Liver (tissue), 10 donors: ENCODE measurements at places on chromosomes 3 and 15.
A peak's percentile ranks its signal among the peaks of the same experiment; 100 is the strongest.

- no peak for DNase-seq
These were observed 519.1 kb downstream of the FOXP1 start for GRCh38 chr3:71064291-71064955.

- no peak for DNase-seq
These were observed 13.6 kb downstream of the SCN11A start for GRCh38 chr3:39038165-39038564.

- DNase-seq, result no peak
These were observed 352.0 kb downstream of the GAP43 start for GRCh38 chr3:115975353-115975752.

DNA sequence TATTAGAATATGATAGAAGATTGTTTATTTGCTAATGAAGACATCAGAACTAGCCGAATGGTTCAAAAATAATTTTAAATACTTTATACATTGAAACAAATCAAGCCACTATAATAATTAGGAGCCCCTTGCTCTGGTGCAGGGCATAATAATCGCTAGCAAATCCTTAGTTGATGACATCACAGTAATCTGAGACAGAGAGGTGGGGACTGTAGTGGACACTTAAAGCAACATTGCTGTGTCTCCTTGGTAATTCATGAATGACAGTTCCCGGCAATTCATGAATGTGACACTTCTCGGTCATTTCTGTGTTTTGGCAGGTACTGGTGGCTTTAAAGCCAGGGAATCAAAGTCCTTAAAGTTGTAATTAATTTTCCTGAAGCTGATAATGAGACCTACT lies 114.3 kb downstream of the PPM1L start:
- no peak for DNase-seq

DNA sequence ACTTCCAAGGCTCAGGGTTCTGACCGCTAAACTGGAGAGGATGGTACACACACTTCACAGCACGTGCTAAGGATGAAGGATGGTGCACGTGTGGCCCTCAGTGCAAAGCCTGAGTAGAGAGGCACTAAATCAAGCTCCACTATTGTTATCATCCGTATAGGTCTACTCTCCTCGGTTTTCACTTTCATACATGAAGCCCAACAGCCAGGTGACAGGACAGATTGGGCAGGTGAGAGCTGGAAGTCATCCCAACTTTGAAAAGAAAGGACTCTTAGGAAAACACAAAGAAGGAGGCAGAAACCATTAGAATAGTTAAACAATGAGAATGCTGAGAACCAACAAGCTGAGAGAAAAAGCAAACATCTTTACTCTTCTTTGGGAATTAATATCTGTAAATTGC lies 21.1 kb downstream of the MAGI1 start:
- no peak for DNase-seq

DNA sequence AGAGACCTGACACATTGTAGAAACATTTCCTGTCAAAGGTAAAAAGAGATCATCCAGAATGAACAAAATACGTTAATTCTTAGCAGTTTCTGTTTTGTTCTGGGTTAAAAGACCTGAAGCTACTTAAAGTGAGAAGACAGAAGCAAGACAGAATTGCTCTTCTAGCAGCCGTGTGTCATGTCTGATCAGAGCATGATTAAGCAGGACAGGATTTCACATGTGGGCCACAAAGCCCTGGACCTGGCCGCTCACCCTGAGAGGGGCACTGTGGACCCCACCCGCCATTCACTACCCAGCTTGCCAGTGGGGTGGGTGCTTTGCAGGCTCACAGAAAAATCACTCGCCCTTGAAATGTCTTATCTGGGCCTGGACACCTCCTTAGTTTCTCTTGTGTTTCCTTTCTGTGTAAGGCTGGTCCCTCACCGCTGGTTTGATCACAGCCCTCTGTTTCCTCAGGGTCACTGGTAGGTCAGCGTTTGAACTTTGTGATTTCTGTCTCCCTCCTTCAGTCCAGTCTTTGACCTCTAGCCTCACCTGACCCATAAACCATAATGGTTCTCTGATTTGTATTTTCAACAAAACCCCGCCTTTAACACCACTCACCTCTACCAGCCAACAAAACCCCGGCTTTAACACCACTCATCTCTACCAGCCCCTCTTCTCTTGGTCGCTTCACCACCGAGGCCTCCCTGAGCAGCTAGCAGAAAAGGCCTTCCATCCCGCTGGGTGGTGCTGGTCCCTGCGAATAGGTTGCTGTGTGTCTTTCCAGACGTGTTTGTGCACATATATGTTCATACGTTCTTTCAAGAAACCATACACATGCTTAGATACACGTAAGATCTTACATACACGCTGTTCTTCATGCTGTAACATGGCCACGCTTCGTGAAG lies 185.0 kb downstream of the OR4M2 start:
- DNase-seq, result no peak

- DNase-seq, result no peak
These were observed 374.5 kb downstream of the IL20RB start for GRCh38 chr3:137332297-137332696.

- no peak for DNase-seq
These were observed 56.6 kb upstream of the SPRED1 start for GRCh38 chr15:38196076-38196475.

DNA sequence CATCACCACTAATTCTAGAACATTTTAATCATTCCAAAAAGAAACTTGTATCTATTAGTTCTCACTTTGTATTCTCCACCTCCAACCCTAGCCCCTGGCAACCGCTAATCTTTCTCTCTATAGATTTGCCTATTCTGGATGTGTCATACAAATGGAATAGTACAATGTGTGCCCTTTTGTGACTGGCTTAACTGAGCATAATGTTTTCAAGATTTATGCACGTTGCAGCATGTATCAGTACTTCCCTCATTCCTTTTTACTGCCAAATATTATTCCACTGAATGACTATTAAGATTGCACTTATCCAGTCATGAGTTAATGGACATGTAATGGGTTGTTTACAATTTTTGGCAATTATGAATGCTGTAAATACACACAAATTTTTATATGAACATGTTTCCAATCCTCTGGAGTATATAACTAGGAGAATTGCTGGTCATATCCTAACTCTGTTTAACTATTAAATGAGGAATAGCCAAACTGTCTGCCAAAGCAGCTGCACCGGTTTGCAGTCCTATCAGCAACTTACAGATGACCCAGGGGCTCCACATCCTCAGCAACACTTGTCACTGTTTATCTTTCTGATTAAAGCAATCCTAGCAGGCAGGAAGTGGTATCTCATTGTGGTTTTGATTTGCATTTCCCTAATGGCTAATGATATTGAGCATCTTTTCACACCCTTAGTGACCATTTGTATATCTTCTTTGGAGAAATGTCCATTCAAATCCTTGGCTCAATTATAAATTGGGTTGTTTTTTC lies 42.9 kb downstream of the DCUN1D1 start:
- DNase-seq, result no peak

- DNase-seq, result no peak
These were observed 25.9 kb upstream of the GP9 start for GRCh38 chr3:129034642-129035041.

DNA sequence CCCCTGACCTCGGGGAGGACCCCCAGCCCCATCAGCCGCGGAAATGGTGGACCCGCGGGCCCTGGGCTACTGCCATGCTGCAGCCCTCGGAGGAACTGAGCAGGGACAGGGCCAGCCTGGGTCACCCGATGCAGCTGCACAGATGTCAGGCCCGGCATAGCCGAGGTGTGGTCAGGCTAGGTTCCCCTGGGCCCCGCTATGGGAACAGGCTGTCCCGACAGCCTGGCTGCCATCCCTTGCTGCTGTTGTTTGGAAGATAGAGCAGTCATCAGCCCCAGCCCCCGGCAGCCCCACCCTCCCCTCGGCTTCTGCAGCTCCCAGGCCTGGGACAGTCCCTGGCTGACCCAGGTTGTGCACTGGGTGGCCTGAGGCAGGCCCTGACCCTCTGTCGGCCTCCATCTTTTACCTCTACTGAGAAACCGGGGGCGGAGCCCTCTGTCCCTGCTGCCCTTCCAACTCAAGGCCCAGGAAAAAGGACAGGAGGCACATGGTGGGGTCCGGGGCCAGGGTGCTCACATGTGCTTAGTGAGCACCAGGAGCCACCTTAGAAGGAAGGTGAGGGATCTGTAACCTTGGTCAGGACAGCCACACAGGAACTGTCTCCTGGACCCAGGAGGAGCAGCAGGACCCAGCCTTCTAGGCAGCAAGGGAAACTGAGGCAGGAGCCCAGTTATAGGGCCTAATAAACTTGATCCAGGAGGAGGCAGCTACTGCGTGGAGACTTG lies 31.5 kb upstream of the FBLN2 start:
- DNase-seq, result no peak

DNA sequence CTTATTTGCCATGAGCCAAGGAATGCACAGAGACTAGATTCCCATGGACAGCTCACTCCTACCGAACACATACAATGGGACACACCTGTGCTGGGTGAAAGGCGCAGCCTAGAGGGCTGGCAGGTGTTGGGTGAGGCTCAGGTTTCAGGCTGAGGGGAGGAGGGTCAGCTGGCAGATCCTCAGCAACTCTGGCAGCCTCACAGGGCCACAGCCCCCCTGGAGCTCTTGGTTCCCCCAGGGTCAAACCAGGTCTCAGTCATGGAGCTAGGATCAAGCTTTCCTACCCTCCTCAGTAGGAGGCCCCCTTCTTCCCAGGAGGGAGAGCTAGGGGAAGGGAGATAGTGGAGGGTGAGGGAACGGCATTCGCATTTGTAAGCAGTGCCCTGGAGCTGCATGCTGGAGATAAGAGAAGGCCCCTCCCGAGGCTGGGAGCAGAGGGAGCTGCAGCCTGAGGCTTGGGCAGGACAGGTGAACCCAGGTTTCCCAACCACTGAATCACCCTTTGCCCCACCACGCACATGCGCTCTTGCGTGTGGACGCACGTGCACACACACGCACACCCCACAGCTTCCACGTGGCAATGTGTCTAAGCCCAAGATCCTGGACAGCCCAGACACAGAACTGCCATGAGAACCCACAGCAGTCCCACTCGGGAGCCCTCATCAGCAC lies 26.3 kb upstream of the TFRC start:
- peak; percentile 77 for DNase-seq

- no peak for DNase-seq
These were observed 250.4 kb downstream of the TJP1 start for GRCh38 chr15:29571792-29572431.

DNA sequence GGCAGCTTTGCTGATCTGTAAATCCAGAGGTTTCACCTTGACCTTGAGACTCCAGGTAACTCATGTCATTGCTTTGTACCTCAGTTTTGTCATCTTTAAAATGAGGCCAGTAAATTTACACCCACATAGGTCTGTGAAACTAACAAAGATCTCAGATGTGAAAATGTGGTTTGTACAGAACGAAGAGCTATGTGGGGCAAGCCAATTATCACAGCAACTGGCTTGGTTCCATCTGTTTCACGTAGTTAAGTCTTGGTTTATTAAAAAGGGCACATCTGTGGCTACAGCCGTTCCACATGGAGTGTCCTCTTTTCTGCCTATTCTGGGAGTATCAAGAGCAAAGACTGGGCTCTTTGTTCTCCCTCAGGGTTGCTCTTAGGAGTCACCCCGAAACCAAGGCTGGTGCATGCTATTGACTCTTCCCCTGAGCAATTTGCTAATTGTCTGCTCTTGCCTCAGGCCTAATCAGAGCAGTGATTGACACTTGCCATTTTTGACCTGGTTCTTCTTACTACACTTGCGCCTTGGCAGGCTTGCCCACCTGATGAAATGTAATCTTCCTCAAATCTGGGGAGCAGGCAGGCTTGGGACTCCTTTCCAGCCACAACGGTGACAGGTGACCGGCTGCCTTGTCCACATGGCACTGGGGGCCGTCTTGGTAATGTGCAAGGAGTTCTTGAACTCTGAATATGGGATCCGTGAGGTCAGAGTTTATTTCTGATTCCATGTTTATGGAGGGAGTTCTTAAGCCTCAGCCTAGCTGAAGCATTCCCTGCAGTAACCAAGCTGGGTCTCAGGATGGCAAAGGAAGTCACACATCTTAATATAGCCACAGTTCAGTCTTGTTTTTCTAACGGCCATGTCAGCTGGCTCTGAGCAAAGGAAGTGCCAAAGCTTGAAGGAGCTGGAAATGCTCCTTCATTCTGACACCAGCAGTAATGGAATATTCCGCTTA lies 40.1 kb downstream of the EAF1 start:
- no peak for DNase-seq

DNA sequence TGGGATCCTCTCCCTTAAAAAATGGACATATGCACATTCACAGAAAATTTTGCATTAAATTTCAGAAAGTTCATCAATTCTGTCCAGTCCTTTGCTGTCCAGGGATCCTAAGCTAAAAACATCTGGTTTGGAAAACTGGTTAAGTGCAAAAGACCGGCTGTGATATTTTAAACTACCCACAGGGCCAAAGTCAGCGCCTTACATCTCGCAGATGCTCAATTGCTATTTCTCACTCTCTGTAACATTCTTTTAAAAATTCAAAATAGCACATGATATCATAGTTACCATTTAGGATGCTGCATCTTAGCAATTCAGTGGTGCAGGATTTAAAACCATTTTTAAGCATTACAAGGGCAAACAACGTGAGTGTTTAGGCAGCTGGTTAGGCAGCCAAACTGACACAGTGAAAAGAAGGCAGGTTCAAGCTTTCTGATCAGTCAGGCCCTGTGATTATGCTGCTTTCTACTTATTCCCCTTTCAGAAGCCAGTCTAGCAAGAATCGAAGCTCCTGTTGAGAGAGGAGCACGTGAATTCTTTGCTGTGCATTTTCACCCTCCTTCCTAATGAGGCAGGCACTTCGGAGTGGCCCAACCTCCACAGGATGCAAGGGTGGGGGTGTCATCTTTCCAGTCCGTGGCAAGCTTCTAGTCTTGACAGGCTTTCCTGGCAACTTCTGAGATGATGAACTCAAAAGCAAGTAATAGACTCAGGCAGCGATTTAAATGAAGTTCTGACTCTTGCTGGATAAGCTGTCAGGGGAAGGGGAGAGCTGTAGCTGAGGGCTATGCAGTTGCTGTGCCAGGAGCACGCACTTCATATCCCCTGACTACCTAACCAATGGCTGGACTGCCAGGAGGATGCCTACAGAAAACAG lies 8.8 kb downstream of the PRICKLE2 start:
- no peak for DNase-seq

DNA sequence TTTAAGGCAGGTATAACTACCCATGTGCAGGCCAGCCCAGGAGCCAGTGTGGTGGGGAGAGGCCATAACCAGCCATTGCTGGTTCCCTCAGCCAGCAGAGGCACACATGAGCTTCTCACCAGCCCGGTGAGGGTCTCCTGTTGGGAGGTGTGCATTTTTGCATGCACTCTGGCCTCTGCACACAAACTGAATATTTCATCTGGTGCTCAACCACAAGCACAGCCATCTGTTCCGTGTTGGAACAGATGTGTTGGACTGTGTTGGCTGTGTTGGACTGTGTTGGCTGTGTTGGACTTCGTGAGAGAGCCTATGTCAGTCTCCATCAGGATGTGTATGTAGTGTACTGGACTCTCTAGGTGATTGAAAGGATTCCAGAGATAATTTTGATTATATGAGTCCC lies 67.2 kb downstream of the RPL39L start:
- no peak for DNase-seq

- DNase-seq, result no peak
These were observed 102.7 kb upstream of the UMPS start for GRCh38 chr3:124627501-124627908.

GRCh38 chr3:147930232-147930807 lies 521.2 kb downstream of the ZIC1 start:
- no peak for DNase-seq

- no peak for DNase-seq
These were observed 23.1 kb upstream of the MCCC1 start for GRCh38 chr3:183122257-183122932.
